ENCODE measurements at places on chromosomes 13 and 19.

DNA sequence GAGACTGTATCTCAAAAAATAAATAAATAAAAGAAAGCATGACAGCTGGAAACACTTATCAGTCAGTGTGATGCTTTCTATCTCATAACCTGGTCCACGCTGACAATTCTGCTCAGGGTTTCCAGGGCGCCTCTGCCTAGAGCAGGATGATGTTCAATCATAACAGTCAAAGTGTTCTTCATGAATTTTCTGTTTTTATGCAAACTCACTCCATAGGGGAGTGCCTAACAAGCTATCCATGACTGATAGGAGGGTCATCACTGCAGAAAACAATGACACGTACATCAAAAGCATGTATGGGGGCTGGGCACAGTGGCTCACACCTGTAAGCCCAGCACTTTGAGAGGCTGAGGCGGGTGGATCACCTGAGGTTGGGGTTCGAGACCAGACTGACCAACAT, 41.4 kb upstream of the ZNF83 start:
- DNase-seq: no peak

GRCh38 chr19:49327878-49328544, 3.0 kb upstream of the SLC6A16 start:
- no peak for DNase-seq

DNA sequence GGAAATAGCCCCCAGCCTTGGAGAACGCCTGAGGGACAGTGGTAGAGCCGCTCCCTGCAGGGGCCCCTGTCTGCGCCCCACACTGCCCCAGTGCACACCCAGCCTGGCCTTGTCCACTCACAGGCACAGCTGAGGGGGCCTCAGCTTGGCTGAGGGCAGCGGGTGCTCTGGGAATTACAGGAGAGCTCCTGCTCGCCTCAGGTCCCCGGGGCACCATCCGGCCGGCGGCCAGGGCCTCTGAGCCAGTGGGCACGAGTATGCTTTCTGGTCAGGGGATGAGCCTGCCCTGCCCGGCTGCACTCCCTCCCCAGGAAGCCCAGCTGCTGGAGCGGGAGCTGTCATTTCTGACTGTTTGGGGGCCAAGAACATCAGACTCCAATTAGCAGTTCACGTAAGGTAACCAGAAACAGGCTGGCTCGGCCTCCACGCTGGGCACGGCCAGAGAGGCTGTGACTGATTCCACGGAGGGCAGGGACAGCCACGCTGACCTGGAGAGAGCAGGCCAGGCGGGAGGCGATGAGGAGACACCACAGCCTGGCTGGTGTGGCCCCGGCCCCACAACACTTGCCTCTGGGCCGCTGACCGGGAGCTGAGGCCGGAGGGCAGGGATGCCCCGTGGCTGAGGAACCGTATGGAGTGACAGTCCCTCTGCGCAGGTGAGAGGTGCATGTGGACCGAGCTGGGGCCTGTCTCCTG, 15.4 kb downstream of the CEBPG start:
- DNase-seq: no peak

- no peak for DNase-seq
These were observed 104.4 kb downstream of the KDM4B start for GRCh38 chr19:5073153-5073844.

DNA sequence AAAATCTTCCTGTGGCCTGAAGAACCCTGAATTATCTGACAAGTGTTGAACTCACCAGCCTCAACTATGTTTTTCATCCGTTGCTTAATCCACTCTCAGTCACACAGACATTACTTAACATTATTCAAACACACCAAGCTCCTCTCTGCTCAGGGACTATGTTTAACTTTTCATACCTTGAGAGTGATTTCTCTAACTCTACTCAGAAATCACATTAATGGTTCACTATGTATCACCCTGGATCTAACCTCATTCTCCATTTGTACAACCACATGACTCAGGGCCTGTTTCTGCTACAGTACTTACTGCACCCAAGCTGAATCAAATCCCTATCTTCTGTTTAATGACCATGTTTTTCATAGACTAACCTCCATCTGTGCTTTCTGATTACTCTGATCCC, 553.7 kb upstream of the PRR20A start:
- DNase-seq: no peak

All from stimulated activated CD8-positive, alpha-beta memory T cell treated with anti-CD3 and anti-CD28 coated beads, Interleukin-15, amount 100 ng/mL, for 1 hour (primary cell).